ENCODE measurements at places on chromosomes 3 and 15. TPM values are rescaled to one million over a fixed set of nuclear protein-coding genes. Genes with fewer than 3 reads are reported as not detected.

DNA sequence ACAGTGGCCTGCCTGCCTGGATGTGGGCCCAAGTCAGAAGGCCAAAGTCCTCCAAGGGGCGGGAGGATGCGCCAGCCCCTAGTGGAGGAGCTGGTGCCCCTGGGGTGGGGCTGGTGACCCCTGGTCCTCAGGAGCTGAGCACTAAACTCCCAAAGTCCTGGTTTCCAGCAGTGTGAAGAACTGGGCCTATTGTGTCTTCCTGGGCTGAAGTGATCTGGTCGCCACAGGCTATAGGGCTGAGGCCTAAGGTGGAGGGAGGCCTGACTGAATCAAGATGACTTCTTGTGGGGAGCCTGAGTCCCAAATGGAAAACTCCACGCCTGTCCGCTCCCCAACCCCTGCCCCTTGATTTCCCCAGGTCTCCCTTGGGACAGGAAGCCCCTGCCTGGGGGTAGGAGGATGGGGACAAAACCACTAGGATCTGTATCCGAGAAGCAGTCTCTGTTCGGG, 753 bp upstream of the FES start:
- H3K27me3 ChIP-seq, result no peaks in the 10 kb centered on the region
- H3K27ac ChIP-seq, result peak overlapping the region; percentile 83
- H3K36me3 ChIP-seq, result no peaks in the 10 kb centered on the region
- H3K4me1 ChIP-seq, result peaks cover 28% of the 10 kb centered on the region

DNA sequence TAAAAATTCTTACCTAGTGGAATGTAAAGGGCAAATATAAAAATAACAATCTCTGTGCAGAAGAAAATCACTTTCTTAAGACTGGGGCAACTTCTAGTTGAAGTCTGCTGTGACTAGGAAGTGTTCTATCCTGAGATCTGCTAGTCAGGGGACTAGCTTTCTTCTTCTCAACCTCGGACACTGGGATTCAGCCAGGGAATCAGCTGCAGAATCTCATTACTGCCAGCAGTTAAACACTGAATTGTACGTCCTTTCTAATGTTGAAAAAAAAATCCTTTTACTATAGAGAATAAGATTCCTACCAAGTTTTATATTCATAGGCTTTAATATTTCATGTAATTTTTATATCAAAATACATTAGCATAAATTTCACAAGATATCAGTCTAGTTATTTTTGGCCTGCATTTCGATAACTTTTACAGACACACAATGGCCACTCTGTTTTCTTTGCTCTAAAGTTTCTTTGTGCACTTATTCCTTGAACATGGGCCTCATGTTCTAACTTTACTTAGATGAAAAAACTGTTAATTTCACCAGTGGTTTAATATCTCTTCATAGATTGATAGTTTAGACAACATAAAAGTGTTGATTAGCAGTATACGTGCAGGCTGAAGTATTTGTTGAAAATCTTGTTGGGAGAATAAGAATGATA, 2.6 kb upstream of the NEO1 start:
- no peak for DNase-seq
- no peaks in the 10 kb centered on the region for H3K36me3 ChIP-seq
- H3K4me3 ChIP-seq, result no peak overlapping the region

GRCh38 chr3:143298886-143299535, 179.4 kb downstream of the CHST2 start:
- H3K4me1 ChIP-seq, result no peaks in the 10 kb centered on the region
- H3K27me3 ChIP-seq, result no peaks in the 10 kb centered on the region
- H3K27ac ChIP-seq, result no peak overlapping the region
- no peak overlapping the region for H3K4me3 ChIP-seq

Gene SAMD7
- total RNA-seq, result not detected

- no peaks in the 10 kb centered on the region for H3K36me3 ChIP-seq
- no peak overlapping the region for H3K27ac ChIP-seq
- H3K4me3 ChIP-seq, result no peak overlapping the region
- DNase-seq, result no peak
- no peaks in the 10 kb centered on the region for H3K27me3 ChIP-seq
Observed at GRCh38 chr3:49456466-49456865, 13.6 kb upstream of the DAG1 start.

Gene HRG
- total RNA-seq, result 1.7 TPM

GRCh38 chr15:90593499-90594158, 63.9 kb downstream of the CRTC3 start:
- no peak overlapping the region for H3K4me3 ChIP-seq
- no peaks in the 10 kb centered on the region for H3K4me1 ChIP-seq
- no peak overlapping the region for H3K27ac ChIP-seq
- no peak for DNase-seq

DNA sequence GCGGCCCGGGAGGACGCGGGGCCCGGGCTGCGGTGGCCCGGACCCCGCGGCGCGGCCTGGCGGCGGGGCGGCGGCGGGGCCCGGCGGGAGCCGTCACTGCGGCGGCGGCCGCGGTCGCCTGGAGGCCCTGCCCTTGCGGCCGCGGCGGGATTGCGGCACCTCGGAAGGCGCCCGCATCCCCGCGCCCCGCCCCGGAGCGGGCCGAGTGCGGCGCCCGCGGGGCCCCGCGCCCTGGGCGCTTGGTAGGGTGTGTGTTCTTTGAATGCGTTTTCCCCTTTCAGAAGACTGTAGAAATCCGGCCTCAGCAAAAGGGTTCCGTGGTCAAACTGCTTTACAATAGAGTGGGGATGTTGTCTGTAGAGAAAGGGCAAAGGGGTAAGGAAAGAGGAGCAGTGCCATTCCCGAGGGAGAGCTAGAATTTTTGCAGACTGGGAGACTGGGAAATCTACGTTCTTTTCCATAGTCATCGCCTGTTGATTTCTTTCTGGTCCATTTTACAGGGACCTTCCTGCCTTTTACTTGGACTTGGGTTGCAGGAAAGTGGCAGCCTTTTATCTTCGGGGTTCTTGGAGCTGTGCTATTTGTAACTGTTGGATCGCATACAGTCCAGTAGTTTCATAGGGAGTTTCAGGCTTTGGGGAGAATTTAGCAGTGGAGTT, 630 bp downstream of the SNRK start:
- H3K27ac ChIP-seq, result peak overlapping the region; percentile 94
- H3K27me3 ChIP-seq, result no peaks in the 10 kb centered on the region
- peaks cover 40% of the 10 kb centered on the region for H3K4me1 ChIP-seq
- no peaks in the 10 kb centered on the region for H3K36me3 ChIP-seq
- DNase-seq, result peak; percentile 75

DNA sequence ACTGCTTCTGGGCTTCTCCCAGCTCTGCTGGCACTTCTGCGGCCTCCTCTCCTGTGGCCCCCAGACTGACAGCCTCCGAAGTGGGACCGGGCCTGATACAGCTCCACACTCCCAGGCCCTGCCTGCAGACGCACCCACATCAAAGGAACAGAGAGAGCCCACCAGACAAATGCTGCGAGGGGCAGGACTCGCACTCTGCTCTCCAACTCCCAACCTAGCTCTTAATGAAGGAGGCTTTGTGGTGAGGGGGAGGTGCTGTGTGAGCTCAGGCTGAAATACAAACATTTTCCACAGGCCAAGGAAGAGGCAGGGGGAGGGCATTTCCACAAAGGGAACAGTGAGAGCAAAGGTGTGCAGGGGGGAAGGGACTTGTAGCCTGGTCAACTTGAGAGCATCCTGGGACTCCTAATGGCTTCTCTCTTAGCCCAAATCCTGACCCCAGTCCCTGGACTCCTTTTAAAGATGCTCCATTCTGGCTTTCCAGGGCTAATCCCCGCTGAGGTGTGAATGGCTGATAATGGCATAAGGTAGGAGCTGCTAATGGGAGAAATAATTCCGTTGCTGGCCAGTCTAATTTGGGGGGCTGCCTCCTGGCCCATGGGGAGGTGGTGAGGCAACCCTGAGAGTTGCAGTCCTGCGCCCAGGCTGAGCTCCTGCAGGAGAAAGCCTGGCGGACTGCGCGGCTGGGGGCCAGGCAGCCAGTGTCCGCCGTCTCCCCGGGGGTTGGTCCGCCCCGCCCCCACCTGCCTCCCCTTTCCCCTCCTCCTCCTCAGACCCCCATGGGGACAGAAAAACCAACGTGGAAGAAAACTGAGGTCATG, 9.6 kb downstream of the LINGO1 start:
- H3K27ac ChIP-seq, result peak overlapping the region; percentile 51
- DNase-seq, result peak; percentile 49
- no peak overlapping the region for H3K4me3 ChIP-seq
- peaks cover 37% of the 10 kb centered on the region for H3K4me1 ChIP-seq
- no peaks in the 10 kb centered on the region for H3K27me3 ChIP-seq

GRCh38 chr15:59862191-59863155, 141.6 kb upstream of the FOXB1 start:
- H3K4me1 ChIP-seq, result no peaks in the 10 kb centered on the region
- no peak for DNase-seq
- H3K36me3 ChIP-seq, result no peaks in the 10 kb centered on the region
- H3K27me3 ChIP-seq, result peaks cover 13% of the 10 kb centered on the region

- no peak overlapping the region for H3K4me3 ChIP-seq
- DNase-seq, result no peak
- H3K27ac ChIP-seq, result no peak overlapping the region
- no peaks in the 10 kb centered on the region for H3K36me3 ChIP-seq
- H3K27me3 ChIP-seq, result no peaks in the 10 kb centered on the region
- peaks cover 7% of the 10 kb centered on the region for H3K4me1 ChIP-seq
Observed at GRCh38 chr3:52523386-52524257, 10.0 kb downstream of the NT5DC2 start.

DNA sequence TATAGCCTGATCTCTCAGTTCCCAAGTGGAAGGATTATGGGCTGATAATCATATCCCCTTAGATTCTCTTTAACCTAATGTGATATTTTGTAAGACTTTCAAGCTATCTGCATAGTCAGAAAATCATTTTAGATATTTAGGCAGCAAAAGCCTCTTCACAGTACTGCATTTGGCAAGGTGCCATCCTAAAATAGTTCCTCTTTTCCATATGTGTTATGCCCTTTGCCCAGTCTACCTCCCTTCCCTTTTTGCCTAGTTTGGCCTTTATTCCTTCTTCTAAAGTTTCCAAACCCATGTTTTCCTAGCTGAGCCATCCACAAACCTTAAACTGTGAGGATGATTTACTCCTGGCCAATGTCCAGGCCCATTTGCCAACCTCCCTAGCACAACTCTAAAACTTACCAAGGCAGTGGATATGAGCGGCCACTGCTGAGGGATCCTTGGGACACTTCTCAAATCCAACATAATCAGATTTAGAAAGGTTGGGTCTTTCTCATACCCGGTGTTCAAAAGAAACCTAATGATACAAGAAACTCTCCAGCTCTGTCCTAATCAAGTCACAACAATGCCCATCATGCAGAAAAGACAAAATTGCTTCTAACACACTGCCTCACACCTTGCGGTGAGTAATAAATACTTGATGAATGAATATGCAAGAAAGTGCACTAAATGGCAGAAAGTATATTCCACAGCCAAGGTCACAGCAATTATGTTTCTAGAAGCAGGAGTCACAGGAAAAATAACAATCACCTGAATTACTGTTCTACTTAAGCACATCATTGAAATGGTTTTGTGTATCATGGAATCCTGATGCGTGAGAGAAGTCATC, 493.9 kb downstream of the NLGN1 start:
- no peaks in the 10 kb centered on the region for H3K27me3 ChIP-seq
- no peak overlapping the region for H3K27ac ChIP-seq
- no peaks in the 10 kb centered on the region for H3K4me1 ChIP-seq

DNA sequence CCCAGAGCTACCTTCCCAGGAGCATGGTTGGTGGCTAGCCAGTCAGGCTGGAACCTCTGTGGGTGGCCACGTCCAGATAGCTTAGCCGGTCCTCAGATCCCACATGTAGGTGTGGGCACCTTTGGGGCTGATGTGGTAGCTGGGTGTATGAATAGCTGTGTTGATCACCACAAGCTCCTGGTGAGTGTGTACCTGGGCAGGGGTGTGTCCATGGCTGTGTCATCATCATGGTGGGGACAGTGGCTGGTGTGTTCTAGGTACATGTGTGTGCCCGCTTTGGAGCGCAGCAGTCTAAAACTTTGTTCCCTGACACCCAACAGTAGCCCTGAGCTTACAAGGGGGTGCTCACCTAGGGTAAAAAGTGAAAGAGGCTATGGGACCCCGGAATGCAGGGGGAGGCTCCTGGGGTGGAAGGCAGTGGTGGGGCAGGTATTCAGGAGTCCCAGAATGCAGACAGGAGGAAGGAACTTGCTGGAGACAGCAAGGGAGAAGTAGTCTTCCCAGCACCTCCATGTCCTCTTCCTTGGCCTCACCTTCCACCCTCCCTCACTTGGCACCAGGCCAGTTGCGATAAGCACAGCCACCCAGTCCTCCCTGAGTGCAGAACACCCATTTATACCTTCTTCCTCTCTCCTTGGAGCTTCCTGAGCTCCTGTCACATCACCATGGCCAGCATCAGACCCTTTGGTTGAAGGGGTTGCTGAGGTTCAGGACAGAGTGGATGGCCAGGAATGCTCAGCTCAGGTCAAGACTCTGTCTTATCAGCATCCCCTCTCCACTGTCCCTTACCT, 1.2 kb downstream of the CISH start:
- H3K36me3 ChIP-seq, result no peaks in the 10 kb centered on the region
- H3K27ac ChIP-seq, result peak overlapping the region; percentile 86
- peak; percentile 57 for DNase-seq
- H3K27me3 ChIP-seq, result no peaks in the 10 kb centered on the region

- H3K36me3 ChIP-seq, result no peaks in the 10 kb centered on the region
- no peak overlapping the region for H3K4me3 ChIP-seq
- no peaks in the 10 kb centered on the region for H3K27me3 ChIP-seq
- no peak overlapping the region for H3K27ac ChIP-seq
- peaks cover 7% of the 10 kb centered on the region for H3K4me1 ChIP-seq
Observed at GRCh38 chr3:154023148-154023547, 98.0 kb upstream of the ARHGEF26 start.

DNA sequence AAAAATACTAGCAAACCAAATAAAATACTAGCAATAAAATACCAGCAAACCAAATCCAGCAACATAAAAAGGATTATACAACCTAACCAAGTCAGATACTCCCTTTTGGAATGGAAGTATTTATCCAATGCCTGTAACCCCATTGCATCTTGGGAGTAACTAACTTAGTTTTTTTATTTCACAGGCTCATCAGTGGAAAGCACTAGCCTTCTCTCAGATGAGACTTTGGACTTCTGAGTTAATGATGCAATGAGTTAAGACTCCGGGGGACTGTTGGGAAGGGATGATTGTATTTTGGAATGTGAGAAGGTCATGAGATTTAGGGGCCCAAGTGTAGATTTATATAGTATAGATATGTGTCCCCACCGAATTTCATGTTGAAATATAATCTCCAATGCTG, 41.2 kb downstream of the POLQ start:
- no peaks in the 10 kb centered on the region for H3K27me3 ChIP-seq
- DNase-seq, result peak; percentile 4
